Osteoblast (primary cell): ENCODE measurements at places on chromosomes 12 and 14.

- peak; percentile 15 for DNase-seq
Measured at GRCh38 chr12:70983692-70984091, 63.2 kb upstream of the PTPRR start.

- DNase-seq = peak; percentile 80
Measured at GRCh38 chr12:50924439-50925341, 27.7 kb upstream of the HIGD1C start.

DNA sequence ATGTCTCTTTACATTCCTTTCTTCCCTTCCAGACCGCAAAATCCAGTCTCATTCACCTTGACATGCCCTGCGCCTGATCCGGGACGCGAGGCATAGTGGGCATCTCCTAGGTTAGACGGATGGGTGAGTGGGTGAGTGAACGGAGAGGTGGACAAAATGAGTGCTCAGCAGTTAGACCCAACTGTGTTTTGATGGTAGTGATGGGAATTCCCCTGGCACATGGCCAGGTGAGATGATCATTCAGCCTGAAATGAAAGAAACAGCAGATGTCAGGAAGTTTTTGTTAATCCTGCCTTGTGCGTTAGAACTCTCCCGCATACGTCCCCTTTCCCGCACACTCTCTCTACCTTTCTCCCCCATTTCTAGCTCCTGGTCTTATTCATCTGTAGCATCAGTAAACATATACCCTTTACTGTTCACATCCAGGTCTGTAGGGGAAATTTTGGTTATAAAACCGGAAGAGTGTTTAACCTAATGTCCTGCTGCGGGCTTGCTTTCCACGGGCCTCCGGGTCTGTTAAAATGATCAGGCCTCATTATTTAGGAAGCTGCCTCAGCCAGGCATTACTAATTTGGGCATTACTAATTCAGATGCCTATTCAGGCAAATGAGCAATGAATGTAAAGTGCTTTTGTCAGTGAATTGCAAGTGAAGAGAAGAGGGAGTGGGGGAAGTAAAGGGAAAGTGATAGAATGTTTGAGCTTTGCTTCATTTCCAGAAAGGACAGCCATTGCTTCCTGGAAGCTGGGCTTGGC, 172.8 kb downstream of the ETV6 start:
- DNase-seq = no peak

GRCh38 chr12:106461730-106462129, 104.2 kb downstream of the POLR3B start:
- DNase-seq = no peak

GRCh38 chr14:31592631-31593030, 31.4 kb downstream of the NUBPL start:
- peak; percentile 10 for DNase-seq

DNA sequence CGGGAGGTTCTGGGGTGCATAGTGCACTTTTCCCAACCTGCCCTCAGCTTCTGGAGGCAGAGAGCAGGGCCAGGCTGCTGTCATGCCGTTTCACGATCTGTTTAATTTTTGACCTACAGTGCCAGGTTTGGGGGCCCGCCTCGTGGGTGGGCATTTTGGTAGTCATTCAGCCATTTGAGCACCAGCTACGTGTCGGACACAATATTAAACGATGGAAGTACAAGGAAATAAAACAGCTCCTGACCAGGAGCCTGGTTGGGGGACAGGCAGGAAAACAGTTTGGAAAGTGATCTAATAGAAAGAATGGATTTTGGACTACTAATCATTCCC, 708 bp downstream of the FNTB start:
- no peak for DNase-seq

DNA sequence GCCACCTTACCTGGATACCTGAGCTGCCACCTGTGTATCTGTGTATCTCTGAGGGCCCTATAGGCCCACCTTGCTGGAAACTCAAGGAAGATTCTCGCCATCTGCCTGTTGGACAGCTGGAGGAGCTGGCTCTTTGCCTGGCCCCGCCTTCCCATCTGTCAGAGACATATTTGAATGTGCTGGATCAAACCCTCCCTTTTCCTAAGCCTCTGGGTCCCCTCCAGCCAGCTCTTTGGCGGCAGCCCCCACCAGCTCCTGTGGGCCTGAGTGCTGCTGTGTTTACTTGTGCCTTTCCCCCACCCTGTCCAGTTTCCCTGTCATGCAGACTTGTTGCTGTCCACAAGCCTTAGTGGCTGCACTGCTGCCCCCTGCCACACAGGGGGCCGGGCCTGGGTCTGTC, 55.9 kb upstream of the SRSF5 start:
- no peak for DNase-seq

DNA sequence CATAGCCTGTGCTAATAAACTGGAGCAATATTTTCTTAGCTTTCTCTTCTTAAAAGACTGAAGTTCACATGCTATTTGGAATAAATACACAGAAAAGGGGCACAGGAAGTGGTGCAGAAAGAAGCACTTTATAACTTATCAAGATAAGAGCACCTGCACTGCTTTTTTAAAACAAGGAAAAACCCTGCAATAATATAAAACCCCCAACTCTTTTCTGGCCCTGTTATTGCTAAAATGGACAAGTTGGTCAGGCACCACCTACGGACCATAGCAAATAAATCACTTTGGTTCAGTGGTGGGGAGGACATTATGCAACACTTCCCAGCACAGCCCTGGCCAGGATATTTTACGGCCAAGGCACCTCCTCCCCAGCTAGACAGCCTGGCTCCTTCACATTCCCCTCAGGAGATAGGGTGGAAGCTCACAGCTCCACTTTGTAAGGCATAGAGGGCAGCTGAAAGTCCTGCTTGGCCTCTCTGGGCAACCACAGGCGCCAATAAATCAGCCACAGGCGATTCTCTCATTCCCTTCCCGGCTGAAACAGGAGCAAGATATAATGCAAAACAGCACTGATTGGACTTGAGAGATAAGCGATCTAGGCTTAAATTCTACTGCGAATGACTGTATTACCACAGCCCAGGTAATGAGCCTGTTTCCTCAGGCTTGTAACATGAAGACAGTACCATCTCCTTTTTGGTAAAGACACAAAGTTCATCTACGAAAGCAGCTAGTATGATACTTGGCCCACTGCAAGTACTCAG, 2.0 kb downstream of the ZBTB25 start:
- peak; percentile 85 for DNase-seq

DNA sequence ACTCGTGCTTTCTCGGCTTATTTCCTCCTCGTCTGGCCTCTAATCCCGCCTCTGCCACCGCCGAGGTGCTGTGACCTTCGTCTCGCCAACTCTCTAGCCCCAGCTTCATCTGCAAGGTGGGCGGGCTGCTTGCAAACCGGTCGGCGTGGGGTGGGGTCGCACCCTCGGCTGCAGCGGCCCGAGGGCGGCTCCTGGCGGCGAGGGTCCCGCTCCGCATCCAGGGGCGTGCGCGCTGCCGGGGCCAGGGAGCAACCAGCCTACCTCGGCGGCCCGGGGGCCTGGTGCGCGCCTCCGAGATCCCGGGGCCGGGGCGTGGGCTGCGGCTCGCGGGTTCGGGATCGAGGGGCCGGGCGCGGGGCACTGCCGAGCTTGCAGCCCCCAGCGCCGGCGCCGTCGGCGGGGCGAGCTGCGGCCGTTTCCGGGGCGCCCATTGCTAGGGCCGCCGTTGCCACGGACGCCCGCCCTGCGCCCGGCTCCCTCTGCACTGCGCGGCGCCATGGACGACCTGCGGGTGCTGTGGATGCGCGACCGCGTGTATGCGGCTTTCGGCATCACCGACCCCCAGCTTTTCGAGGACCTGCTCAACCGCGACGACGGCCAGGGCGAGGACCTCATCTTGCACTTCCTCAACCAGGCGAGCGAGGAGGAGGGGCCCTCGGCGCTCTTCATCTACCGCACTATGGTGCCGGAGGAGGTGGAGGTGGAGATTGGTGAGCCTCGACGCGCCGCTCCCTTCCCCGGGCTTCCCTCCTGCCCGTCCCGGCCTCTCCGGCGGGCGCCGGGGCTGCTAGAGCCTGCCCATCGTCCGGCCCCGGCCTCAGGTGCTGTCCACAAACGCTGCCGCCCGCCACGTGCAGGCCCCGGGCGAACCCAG, at the start of gene DNAH10:
Gene DNAH10 (plus strand): TSS at position 461 of the 874 bp plus-strand sequence. CDS start 36 bp downstream, at position 497.
- peak; percentile 89 for DNase-seq

GRCh38 chr14:23608454-23608853, 27.7 kb upstream of the DHRS2 start:
- DNase-seq = no peak

GRCh38 chr12:34598352-34598827, 576.1 kb downstream of the ALG10 start:
- no peak for DNase-seq

DNA sequence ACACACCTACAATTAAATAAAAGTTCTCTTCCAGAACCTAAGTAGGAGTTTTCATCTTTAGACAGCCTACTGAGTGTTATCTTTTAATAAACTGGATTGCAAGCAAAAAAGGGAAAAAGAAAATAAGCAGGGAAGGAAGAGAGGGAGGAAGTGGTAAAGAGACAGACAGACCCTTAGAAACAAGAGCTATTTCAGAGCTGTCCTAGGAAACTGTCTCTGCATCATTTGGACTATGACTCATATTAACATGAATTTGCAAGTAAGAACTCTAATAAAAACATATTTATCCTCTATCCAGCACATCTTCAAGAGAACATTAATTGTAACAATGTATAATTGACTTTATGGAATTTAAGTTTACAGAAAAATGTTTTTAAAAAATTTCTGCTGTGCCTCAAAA, 438.8 kb upstream of the USP15 start:
- no peak for DNase-seq

- DNase-seq = no peak
Measured at GRCh38 chr12:99433155-99433554, 214.4 kb upstream of the GARIN6 start.

GRCh38 chr12:52217223-52217622, 15.8 kb upstream of the KRT7 start:
- DNase-seq = peak; percentile 39

DNA sequence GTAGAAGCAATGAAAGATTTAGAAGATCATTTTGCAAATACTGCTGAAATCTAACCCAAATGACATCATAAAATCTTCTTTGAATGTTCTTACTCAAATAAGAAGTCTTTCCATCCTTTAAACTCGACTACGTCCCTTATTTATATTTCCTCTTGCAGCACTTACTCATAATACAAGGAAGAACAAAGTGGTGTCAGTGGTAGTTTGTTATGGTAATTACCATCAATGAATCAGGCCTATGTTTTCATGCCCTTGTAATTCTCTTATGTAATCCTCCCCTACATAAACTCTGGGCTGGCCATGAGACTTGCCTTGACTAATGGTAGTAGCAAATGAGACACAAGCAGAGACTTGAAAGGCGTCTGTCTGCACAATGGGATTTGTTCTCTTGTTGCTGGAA, 17.0 kb downstream of the EEA1 start:
- peak; percentile 59 for DNase-seq

GRCh38 chr14:94102768-94103482, 7.6 kb upstream of the IFI27 start:
- no peak for DNase-seq

GRCh38 chr14:75069121-75069810, at the start of gene ZC2HC1C:
ZC2HC1C (plus strand) TSS chr14:75069641; CDS start chr14:75070574, 933 bp downstream.
- DNase-seq = peak; percentile 93
